ENCODE measurements at places on chromosomes 5 and 9. TPM values are rescaled to one million over a fixed set of nuclear protein-coding genes. Genes with fewer than 3 reads are reported as not detected.

The AK1 gene
- 0.27 TPM for total RNA-seq

The IL3 gene
- total RNA-seq: not detected

The PCDHGB2 gene
- total RNA-seq: 2.4 TPM

The MCC gene
- under 0.01 TPM for total RNA-seq

The TAF11L5 gene
- total RNA-seq: not detected

The ADCY2 gene
- total RNA-seq: 0.27 TPM

The TEX48 gene
- total RNA-seq: not detected

Data from hematopoietic multipotent progenitor cell (in vitro differentiated cells).